ENCODE measurements at places on chromosomes 5 and 9.

GRCh38 chr5:173969167-173970049 lies 19.6 kb upstream of the C5orf47 start:
- DNase-seq = no peak

DNA sequence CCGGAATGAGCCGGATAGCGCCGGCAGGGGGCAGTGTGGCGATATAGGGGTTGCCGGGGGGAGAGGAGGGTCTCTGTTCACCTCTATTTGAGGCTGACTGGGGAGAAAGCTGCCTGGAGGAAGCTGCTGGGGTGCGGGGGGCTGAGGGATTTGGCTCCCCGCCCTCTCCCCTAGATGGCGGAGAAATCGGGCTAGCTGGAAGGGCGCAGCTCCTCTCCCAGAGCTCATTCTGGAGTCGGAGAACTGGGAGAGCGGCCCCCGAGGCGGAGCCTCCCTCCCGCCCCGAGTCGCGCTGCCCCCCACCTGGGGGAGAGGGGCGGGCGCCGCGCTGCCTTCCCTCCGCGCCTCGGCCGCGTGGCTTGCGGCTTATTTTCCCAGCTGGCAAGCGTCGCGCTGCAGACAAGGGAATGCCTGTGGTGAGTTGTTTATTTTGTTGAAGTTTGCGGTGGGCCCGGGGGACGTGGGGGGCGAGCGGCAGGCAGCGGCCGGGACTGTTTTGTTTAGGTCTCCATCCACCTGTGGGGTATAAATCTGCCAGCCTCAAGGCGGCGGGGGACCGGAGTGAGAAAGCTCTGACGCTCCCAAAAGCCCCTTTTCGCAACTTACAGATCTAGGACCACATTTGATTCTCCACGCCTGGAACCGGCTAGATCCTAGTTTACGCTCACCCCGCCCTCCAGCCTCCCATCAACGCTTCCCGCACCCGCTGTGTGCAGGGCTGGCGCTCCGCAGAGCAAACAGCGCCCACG lies 4.1 kb upstream of the RGMB start:
- DNase-seq = peak; percentile 3

DNA sequence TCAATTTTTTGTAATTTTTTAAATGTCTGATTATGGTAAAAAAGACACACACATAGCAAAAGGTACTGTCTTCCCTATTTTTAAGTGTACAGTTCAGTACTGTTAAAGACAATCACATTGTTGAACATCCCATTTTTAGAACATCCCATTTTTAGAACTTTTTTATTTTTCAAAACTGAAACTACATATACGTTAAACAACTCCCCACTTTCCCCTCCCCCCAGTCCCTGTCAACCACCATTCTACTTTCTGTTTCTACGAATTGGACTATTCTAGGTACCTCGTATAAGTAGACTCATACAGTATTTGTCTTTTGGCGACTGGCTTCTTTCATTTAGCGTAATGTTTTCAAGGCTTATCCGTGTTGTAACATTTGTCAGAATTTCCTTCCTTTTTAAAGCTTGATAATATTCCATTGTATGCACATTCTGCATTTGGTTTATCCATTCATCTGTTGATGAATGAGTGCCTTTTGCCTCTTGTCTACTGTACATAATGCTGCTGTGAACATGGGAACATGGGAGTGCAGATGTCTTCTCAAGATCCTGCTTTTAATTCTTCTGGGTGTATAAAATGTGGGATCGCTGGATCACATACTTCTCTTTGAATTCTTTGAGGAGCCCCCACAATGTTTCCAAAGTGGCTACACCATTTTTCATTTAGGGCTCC lies 154.0 kb downstream of the PIK3R1 start:
- no peak for DNase-seq

DNA sequence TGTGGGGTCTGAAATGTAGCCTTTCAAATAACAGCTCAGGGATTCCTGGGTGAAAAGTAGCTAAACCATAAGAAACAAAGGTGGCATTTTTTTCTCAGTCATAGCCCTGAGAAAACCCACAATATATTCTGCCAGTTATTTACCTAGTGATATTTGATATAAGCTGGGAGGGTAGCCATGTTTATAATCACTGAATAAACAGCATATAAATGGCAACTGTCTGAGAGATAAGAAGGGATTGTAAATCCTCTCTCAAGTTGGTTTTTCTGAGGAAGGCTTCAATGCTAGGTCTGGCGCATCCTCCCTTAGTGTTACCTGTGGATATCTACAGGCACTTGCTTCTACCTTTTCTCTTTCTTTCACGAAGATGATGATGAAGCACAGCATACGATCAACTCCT lies 1080.5 kb upstream of the DMAC1 start:
- DNase-seq = peak; percentile 18

DNA sequence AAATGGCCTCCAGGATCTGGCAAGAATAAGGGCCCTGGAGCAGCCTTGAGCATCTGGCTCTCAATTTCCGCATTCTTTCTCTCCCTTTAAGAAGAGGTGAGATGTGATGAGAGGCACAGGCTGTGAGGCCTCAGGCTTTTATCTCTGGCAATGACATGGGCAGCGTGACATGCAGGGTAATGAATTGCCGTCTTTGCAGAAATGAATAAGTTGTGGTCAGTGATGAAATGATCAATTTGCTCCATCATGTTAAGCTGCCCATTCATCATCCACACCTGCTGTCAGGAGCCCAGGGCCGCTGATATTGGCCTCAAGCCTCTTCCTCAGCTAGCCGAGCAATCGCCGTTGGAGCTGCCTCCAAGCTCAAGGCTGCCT lies 265.3 kb downstream of the TRIM32 start:
- no peak for DNase-seq

GRCh38 chr9:96460882-96461281 lies 10.9 kb downstream of the HABP4 start:
- DNase-seq = no peak

DNA sequence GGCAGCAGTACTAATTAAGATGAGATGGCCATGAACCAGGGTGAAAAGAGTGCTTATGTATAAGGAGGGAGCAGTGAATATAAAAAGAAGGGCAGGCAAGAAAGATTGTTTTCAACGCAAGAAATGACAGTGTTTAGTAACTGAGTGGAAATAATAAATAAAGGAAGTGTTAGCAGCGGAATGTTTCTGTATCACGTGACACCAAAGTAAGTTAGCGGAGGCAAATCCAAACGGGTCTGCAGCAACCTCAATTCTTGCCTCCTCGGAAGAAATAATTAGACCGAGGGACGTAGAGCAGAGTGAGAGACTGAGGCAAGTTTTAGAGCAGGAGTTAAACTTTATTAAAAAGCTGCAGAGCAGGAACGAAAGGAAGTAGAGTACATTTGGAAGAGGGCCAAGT lies 15.4 kb upstream of the GAS1 start:
- DNase-seq = no peak

DNA sequence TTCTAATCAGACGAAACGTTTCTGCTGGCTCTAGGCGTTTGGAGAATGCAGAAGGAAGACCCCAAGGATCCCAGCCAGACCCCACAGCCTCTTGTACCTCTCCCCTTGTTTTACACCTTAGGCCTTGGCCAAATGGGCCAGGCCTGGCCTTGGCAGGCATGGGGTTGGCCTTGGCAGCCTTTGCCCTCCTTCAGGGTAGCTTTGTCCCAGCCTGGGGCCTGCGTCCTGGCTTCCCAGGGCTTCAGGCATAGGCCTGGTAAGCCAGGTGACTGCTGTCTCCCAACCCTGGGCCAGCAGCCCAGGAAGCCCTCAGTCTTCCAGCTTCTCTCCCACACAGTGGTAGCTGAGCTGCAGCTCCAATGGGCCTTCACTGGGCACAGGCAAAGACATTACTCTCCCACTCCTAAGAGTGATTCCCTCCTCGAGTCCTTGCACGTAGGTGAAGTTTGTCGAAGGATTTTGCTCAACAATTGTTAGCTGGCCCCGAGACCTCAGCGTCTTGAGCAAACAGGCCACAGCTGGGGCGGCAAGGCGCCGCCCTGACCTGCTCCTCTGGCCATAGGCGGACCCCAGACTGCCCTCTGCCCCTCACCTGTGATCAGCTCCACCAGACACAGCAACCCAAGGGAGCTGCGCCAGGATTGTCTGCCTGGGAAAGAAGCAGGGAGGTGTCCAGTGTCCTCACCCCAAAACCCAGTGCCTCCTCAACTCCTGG lies 1.1 kb upstream of the PITX1 start:
- no peak for DNase-seq

DNA sequence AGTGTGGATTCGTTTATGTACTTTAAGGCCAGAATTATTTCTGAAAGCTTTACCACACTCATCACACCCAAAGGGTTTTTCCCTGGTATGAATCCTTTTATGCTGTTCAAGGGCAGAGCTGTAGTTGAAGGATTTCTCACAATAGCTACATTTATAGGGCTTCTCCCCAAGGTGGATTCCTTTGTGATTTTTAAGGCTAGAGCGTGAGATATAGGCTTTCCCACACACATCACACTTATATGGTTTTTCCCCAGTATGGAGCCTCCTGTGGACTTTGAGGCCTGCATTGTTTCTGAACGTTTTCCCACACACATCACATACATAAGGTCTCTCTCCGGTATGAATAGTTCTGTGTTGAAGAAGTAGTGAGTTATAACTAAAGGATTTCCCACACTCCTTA lies 11.2 kb downstream of the ZFP62 start:
- no peak for DNase-seq

- no peak for DNase-seq
These were observed 37.4 kb downstream of the PRRX2 start for GRCh38 chr9:129702589-129703520.

GRCh38 chr5:21680196-21680595 lies 1172.9 kb downstream of the CDH12 start:
- DNase-seq = no peak

DNA sequence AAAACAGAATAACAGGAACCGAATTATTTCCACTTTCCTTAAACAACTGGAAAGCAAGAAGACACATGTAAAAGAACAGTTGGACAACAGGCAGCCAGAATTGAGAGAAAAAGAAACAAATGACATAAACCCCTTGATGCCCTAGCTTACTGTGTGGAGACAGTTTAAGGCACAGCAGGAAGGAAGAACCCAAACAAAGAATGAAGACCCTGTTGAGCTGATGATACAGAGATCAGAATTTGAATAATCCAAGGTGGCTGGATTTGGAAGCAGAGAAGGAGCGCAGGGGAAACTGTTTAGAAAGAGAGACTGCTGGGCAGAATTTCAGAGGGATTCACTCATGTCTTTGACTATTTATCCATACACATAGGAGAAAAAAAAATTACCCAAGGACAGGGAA lies 316.3 kb upstream of the POU5F2 start:
- no peak for DNase-seq

DNA sequence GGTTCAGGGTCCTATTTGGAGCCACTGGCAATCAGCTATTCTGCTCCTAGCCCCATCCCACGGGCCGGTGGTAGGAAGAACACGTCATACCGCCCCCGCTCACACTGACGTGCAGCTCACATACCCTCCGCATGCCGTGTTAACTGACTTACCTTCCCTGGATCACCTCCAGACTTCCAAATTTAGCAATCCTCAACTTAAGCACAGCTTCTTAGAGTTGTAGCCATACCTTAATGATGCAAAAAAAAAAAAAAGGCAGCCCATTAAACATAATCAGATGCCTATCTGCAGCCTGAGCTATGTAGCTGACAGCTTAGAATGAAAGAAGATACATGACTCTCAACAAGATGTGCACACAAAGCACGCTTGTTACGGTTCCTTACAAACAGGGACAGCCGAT lies 93.0 kb downstream of the IRX2 start:
- DNase-seq = no peak

GRCh38 chr9:114503009-114503408 lies 2.3 kb downstream of the WHRN start:
- DNase-seq = no peak

Data from NCI-H2171 treated with DMSO at 0.1 percent for 48 hours (cell line).